CD4-positive, alpha-beta memory T cell (primary cell): ENCODE measurements at places on chromosomes 11 and 22. TPM values are rescaled to one million over a fixed set of nuclear protein-coding genes. Genes with fewer than 3 reads are reported as not detected.

- peak overlapping the region; percentile 76 for H3K27ac ChIP-seq
- no peaks in the 10 kb centered on the region for H3K36me3 ChIP-seq
- H3K4me3 ChIP-seq: no peak overlapping the region
- H3K4me1 ChIP-seq: peaks cover 91% of the 10 kb centered on the region
- no peaks in the 10 kb centered on the region for H3K27me3 ChIP-seq
Observed at GRCh38 chr11:48011102-48011797, 30.9 kb downstream of the PTPRJ start.

DNA sequence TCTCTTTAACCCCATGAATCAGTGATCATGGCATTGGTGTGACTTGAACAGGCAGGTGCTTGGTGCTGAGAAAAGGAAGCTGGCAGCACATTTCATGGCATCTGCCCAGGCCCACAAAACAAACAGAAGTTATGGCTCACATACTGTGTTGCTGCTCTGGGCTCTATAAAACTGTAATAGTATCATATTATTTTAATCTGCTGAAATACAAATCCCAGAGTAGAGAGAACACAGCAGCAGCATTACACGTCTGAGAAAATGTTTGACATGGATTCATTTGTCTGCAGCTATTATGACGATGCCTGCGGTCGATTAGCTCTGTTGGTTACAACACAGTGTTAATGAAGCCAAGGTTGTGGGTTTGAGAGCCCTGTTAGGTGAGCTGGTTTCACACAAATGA lies 80.8 kb downstream of the ALX4 start:
- DNase-seq: no peak
- peaks cover 9% of the 10 kb centered on the region for H3K4me1 ChIP-seq
- no peak overlapping the region for H3K4me3 ChIP-seq
- H3K27me3 ChIP-seq: no peaks in the 10 kb centered on the region

GRCh38 chr22:22362936-22363335 lies 118.3 kb downstream of the VPREB1 start:
- no peak overlapping the region for H3K27ac ChIP-seq
- H3K4me3 ChIP-seq: no peak overlapping the region
- H3K4me1 ChIP-seq: no peaks in the 10 kb centered on the region
- H3K36me3 ChIP-seq: no peaks in the 10 kb centered on the region
- no peak for DNase-seq
- no peaks in the 10 kb centered on the region for H3K27me3 ChIP-seq

DNA sequence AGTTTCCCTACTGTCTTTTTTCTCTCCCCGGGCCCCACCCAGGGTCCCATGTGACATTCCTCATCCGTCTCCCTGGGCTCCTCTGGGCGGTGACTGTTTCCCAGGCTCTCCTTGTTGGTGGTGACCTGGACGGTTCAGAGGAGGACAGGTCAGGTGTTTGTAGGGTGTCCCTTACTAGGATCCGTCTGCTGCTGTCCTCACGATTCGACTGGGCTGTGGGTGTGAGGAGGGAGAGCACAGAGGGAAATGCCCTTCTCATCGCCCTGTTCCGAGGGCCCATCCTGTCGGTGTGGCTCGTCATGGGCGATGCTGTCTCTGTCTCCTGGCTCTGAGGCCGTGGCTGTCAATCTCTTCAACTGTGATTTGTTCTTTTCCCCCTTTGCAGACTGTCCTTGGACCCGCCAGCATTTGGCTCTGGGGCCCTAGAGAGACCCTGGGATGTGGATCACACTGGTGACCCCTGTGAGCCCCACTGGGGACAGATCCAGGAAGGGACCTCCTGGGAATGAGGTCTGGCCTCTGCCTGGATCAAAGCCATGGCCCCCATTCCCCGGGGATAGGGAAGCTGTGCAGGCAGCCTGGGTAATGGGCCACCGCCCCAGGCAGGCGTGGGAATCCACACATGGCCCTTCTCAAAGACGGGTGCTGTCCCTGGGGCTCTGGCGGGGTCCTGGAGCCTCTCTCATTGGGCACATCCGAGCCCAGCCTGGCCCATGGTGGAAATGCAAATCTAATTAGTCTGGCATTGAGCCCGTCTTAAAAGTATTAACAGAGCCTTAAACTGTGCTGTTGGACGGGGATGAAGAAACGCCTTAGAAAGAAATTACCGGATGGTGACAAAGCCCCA lies 46.8 kb upstream of the KCNQ1OT1 start:
- no peaks in the 10 kb centered on the region for H3K27me3 ChIP-seq
- DNase-seq: no peak
- H3K4me1 ChIP-seq: no peaks in the 10 kb centered on the region
- H3K36me3 ChIP-seq: no peaks in the 10 kb centered on the region
- no peak overlapping the region for H3K4me3 ChIP-seq

DNA sequence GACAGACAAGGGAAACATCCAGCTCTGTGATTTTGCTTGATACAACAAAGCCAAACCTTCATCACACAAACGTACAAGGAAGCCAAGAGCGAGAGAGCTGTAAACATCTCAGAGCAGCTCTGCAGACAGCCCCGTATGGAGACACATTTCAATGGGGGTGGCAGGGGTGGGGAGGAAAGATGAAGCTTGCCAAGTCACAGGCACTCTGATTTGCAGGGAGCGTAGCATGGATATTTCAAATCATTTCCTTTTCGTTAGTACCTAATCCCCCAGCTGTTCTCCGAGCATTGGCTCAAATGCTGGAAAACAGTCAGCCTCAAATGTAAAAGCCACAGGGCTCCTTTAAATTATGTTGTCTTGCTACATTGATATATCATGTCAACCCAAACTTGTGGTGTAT lies 458.9 kb upstream of the CADM1 start:
- H3K36me3 ChIP-seq: no peaks in the 10 kb centered on the region
- no peak for DNase-seq
- no peak overlapping the region for H3K27ac ChIP-seq
- no peaks in the 10 kb centered on the region for H3K4me1 ChIP-seq
- H3K4me3 ChIP-seq: no peak overlapping the region

DNA sequence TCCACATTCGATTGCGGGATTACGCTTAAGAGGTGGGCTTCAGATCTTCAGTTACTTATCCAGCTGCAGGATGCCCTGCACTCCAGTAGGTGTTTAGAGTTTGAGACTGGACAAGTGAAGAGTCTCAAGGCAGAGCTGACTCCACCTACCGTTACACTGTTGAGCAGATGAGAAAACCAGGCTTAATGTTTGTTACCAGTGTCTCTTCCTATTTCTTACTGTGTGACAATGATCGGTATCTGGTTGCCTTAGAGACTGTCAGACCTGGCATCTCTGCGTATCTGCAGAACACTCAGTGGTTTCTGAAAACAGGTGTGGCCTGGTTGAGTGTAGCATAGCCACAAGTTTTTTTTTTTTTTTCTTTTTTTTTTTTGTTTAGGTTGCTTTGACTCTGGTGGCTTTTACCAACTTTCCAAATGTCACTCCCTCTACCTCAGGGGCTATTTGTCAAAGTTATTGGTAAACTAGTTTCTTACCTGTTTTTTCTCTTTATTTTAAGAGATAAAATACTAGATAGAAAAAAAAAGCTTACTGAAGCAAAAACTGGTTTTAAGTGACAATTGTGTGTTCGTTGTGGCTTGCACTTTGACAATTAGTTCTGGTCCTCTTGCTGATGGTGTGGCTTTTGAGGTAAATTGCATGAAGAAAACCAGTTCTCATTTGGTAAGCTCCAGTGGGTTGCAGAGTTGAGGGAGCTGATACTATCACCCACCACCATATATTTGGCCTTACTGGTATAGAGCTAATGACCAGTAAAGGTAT lies 284.8 kb downstream of the ETS1 start:
- DNase-seq: peak; percentile 94
- peak overlapping the region; percentile 93 for H3K27ac ChIP-seq
- peak overlapping the region; percentile 77 for H3K4me3 ChIP-seq

DNA sequence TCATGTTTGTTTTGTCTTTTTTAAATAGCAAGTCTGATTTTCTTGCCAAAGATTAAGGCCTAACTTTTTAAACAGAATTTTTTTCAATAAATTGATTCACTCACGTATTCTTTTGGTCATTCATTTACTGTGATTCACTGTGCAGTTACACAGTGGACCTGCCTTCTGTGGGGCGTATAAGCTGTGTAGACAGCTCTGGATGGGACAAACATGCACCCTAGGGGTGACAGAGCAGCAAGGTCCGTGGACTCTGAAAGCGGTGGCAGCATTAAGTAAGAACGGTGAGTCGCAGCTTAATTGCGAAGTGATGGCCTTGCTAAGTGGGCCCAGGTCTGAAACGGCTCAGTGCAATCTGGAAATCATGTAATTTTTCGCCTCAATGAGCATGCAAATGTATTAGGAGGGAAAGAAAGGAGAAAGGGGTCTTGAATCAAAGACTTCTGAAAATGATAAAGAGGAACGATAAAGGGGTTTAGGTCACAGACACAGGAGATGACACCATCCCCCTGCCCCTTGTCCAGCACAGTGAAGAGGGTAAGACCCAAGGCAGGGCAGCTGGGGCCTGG lies 113.1 kb downstream of the SPATA19 start:
- H3K27me3 ChIP-seq: no peaks in the 10 kb centered on the region
- no peak overlapping the region for H3K4me3 ChIP-seq
- DNase-seq: no peak

STARD10 gene
- total RNA-seq: 23.0 TPM

RBMXL2 gene
- total RNA-seq: not detected

FZD4 gene
- total RNA-seq: 0.06 TPM

CNTF gene
- total RNA-seq: 2.6 TPM
